ENCODE measurements at places on chromosomes 11 and 22.
A peak's percentile ranks its signal among the peaks of the same experiment; 100 is the strongest.

GRCh38 chr22:31005535-31005934 lies 36.5 kb downstream of the TUG1 start:
- DNase-seq = no peak

DNA sequence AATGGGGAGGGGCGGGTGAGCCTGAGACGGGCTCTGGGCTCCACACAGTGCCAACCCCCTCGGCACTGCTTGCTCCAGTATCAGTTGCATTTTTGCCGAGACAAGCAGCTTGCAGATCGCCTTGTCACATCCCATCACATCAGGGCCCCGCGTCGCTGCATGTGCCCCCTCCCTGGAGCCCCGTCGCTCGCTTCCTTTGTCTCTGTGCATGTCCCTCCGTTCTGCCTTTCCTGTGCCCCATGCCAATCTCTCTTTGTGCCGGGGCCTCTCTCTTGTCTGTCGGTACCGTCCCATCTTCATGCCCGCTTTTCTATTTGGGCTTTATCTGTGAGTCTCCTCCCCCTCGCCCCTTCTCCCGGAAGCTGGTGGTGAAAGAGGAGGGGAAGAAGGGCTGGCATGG lies 202.2 kb downstream of the CEP164 start:
- DNase-seq = no peak

DNA sequence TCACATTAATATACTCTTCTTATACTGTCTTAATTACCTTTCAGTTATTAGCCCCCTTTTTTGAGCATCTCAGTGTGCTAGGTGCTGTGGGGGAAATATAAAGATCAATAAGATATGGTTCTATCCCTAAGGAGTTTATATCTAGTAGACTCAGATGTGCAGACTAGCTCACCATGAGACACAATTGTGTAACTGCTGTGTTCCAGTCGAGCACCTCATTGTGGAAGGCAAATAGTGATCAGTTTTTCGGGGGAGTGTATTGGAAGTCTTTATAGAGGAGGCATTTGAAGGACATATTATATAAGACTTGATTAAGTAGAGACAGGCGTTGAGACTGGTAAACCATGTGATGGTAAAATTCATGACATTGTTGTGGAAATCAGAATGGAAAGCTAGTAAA lies 11.8 kb downstream of the PDE3B start:
- no peak for DNase-seq

- DNase-seq = no peak
Measured at GRCh38 chr11:128416976-128417375, 170.4 kb downstream of the ETS1 start.

DNA sequence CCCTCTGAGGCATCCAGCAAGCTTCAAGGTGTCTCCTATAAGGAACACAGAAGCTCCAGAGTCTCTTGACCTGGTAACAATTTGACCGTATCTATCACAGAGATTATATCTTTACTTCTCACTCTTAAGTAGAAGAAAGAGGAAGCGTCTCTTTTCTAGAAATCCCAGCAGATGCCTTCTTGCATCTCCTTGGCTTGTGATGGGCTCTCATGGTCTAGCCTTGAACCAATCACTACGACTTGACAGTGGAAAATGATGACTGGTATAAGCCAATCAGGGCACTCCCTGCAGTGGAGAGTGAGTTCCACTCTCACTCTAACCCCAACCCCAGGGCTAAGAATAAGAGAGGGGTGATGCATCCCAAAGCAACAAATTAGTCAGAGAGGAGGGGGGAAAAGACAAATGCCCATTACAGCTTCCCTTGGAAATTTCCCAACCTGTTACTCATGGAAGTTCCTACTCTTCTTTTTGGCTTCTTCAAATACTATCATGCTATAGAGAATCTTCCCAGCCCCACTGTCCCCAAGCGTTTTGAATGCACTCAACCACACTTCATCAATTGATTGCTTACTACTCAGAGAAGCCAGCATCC lies 293.5 kb downstream of the MN1 start:
- DNase-seq = peak; percentile 6

DNA sequence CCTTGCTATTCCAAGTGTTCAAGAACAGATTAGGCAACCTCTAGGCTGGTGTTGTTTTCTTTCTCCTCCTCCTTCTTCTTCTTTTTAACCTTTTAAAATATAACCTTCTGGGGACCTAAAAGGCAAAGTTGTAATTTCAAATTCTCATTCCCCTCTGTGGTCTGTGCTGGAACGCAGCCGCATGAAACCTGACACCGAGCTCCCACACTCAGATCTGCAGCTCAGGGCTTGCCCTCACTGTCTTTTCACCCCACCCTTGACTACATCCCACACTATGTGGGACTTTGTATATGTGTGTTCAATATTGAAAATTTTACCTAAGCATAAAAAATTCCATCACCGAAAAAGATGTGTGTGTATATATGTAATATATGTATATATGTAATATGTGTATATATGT lies 62.0 kb upstream of the ARHGAP42 start:
- DNase-seq = no peak

- no peak for DNase-seq
Measured at GRCh38 chr11:65777821-65778361, 2.9 kb downstream of the AP5B1 start.

- DNase-seq = no peak
Measured at GRCh38 chr11:69064394-69064957, 15.7 kb downstream of the TPCN2 start.

DNA sequence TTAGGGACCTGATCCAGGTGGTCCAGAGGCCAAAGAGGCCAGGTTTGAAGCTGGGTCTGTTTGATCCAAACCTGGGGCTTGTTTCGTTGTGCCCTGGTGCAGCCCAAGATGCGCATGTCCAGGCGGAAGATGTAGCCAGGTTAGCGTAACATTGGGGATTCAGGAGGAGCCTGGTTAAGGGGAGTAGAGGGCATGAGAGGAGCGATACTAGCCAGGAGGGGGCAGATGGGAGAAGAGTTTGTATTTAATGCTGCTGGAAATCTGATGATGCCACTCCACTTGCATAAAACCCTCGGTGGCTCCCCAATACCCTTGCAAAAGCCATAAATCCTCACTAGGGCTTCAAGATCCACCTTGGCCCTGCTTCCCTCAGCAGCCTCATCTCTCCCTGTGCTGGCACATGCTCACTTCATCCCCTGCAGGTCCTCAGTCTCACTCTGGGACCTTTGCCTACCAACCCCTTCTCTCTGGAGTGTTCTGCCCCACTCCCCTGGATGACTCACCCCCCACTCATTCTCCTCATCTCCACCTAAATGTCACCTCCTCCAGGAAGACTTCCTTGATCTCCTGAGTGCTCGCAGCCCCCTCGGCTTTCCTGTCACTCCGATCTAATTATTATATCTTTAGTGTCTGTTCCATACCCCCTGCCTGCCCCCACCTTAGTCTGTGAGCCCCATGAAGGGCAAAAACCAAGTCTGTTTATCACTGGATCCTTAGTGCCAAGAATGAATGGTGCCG lies 95.9 kb downstream of the MIAT start:
- peak; percentile 13 for DNase-seq

DNA sequence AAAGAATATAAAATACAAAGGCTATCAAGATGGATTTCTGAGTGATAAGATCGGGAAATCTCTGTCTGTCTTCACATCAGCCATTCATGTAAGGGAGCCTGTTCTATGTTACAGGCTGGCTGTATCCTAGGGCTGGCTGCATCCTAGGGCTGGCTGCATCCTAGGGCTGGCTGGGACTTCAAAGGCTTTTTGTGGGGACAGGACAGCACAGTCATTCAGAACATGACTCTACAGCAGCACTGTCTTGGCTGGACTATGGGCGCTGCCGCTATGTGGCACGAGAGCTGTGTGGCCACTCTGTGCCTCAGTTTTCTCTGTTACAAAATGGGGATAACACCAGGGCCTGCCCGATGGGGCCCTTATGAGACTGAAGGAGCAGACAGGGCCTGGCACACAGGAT lies 10.2 kb downstream of the ADAMTS8 start:
- no peak for DNase-seq

DNA sequence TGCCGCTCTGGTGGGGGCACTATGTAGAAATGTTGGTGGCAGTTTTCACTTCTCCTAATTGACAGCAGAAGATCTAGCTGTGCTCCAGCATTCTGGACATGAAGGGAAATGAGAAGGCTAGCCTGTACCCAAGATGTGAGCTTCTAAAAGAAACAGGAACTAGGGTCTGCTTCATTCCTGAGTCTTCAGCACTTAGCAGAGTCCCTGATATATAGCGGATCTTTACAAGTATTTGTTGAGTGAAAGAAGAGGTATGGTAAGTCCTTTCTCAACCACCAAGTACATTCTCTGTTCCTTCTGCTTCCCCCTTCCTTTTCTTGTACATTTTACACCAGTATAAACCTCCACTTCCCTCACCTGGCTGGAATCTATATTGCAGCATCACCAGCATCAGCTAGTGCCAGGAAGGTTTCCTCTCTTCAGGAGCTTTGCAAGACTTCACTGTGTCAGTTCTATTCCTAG lies 408.3 kb upstream of the CADM1 start:
- no peak for DNase-seq

DNA sequence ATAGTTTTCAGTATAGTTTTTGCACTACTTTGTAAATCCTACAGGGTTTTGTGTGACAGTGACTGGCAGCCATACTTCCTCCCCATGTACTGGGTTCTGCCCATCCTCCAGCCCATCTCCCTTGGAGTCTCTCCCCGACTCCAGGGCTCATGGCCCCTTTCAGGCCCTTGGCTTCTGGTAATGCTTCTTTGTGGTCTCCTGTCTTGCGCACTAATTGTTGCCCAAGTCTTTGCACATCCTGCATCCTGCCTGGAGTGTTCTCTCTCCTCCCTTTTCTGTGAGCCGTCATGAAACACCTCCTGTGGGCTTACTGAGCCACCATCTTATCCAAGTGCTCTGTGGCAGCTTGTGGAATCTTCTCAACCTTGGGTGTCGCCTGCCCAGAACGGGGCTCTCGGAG lies 11.4 kb upstream of the KCNQ1OT1 start:
- DNase-seq = no peak

- DNase-seq = no peak
Measured at GRCh38 chr11:1622086-1622485, at the start of gene KRTAP5-4. TSS of gene KRTAP5-4 (minus strand) at chr11:1622138. CDS start at chr11:1622093, 45 bp downstream.

DNA sequence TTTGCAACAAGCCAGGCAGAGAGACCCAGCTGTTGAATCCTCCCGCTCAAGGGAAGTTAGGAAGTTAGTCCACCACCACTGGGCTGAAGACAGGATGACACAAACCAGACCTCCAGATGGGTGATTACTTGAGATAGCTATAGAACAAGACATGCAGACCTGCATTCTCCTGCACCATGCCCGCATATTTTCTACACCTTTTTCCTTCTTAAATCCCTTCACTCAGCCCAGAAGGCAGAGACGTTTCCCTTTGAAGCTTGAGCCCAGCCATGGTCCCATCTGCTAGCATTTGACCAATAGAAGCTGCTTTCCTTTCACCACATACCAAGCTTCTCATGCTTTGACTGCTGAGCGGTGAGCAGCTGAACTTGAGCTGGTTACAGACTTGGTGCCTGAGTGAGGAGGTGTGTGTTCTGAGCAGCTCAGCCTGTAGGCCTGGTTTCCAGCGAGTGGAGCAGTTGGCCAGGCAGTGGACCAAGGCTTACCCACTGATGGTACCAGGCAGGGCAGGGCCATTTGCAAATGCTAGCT lies 29.2 kb upstream of the CBX6 start:
- DNase-seq = no peak

DNA sequence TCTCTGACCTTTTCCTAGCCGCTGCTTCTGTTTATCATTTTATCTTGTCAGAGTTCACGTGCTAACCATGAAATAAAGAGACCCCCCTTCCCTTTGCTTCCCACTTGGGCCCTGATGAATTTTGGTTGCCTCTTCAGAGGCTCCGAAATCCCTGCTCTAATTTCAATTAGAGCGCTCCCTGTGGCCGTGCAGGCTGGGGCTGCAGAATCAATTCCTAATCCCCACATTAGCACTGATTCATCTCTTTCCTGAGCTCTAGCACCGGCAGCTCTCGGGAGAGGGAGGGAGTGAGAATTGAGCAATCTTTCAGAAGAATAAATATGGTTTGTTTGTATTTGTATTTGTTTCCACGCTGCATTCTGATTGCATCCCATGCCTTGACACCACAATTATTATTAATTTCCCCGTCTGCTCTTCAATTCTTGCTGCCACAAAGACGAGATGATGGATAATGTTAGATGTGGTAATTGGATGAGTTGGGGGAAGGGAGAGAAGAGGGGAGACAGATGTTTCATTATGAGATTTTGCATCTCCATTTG lies 76.9 kb downstream of the NTM start:
- DNase-seq = no peak

DNA sequence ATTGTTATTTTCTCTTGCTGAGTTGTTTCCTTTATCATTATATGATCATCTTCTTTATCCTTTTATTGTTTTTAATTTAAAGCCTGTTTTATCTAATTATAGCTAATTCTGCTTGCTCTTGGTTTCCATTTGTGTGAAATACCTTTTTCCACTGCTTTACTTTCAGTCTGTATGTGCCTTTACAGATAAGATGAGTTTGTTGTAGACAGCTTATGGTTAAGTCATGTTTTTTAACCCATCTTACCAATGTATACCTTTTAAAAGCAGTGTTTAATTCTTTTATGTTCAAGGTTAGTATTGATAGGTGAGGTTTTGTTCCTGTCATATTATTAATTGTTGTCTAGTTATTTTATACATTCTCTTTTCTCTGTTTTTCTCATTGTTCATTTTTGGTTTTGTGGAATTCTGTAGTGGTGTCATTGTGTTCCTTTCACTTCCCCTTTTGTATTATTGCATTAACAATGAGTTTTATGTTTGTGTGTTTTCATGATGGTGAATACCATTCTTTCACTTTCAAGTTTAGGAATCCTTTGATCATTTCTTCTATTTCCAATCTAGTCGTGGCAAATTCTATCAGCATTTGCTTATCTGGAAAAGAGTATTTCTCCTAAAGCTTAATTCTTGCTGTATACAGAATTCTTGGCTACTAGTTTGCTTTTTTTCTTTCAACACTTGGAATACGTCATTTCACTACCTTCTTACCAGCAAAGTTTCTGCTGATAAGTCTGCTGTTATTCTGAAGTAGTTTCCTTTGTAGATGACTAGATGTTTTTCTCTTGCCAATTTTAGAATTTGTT lies 21.8 kb downstream of the OR5AN1 start:
- no peak for DNase-seq

DNA sequence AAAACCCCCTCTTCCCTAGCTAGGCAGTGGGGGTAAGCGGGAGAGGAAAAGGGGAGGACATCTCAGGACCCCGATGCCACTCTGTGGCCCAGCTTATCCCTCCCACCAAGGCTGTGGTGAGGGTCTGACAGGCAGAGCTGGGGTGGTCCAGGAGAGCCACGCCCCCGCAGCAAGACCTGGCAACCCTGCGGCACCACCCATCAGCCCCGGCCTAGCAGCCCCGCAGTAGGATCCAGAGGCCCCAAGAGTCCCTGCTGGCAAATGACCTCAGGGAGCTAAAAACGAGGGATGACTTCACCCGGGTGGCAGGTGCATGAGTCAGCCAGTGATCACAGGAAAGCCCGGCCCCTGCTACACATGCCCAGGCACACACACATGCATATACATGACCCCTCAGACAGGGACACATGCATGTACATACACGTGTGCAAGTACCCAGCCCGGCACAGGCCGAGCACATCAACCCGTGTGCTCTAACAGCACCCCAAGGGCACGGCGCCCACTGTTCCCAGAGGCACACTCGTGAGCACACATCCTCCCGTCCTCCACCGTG lies 32.3 kb downstream of the ARVCF start:
- no peak for DNase-seq
